ENCODE measurements at places on chromosomes 12 and 14.

- no peak for DNase-seq
Measured at GRCh38 chr12:95096852-95097251, 23.4 kb upstream of the NR2C1 start.

- no peak for DNase-seq
Measured at GRCh38 chr12:51009056-51009440, 17.1 kb downstream of the SLC11A2 start.

GRCh38 chr14:22556990-22557623 is 31.9 kb downstream of the DAD1 start:
- peak; percentile 82 for DNase-seq

- DNase-seq, result no peak
Measured at GRCh38 chr14:103161054-103161397, 37.8 kb downstream of the TNFAIP2 start.

DNA sequence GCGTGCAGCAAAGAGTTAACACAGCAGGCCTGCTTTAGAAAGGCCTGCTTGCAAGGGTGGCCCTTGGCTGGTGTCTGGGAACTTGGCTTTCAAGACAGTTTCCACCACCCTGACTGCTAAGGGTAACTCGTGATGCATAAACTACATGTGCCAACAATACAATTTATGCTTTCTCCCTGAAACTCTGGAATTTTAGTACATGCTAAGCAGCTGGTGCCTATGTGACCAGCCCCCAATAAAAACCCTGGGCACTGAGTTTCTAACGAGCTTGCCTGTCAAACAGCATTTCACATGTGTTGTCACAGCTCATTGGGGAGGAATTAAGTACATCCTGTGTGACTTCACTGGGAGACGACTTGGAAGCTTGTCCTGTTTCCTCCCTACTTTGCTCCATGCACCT is 133.1 kb downstream of the SLC5A8 start:
- no peak for DNase-seq

DNA sequence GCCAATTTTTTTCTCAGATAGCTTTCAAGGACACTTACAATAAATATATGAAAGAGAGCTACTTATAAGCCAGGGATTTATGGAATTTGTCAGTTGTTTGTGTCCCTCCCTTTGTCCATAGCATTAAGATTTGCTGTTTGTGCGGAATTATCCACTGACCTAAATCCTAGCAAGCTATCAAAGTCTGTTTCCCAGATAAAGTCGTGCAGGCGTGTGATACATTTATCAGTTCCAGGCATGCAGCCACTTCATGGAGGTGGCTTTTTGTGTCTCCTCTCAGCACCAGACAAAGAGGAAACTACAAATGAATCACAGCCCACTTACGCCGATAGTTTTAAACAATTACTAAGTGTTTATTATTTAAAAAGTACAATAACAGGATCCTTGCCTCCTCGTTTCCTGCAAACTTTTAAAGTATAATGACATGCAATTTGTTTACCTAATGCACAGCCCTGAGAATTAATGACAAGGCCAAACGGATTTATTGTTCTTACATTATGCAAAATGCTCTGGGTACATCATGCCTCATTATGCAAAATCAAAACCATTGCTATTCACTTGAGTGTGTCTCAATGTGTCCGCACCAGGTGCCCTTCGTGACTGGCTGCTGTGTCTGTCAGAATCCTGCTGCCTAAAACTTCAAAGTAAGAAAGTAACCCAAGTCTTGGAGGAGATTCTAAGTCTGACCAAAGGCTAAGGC is 423.2 kb downstream of the GLT1D1 start:
- no peak for DNase-seq

- DNase-seq, result no peak
Measured at GRCh38 chr12:9669534-9669933, at the start of gene CLEC2D. Gene CLEC2D (plus strand): TSS chr12:9669713. CDS start chr12:9669735, 22 bp downstream.

- DNase-seq, result no peak
Measured at GRCh38 chr12:27653661-27654060, 42.6 kb upstream of the REP15 start.

GRCh38 chr14:44149597-44149996 is 357.5 kb downstream of the FSCB start:
- DNase-seq, result no peak

- DNase-seq, result no peak
Measured at GRCh38 chr12:82740129-82741000, 53.7 kb downstream of the TMTC2 start.

DNA sequence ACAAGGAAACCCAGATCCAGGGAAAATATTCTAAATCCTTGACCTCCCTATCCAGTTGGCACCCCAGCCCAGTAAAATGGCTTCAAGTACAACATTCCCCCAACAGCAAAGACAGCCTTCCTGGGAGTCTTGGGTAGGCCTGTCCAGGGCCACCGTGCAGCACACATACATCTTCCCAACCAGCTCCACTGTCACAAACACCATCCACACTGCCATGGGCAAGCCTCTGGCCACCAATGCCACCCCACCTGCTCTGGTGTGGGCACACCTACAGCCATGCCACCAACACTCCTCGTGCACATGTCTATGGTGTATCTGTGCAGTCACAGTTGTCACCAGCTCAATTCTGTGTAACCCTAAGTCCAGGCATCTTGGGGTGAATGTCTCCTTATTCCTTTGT is 193.2 kb downstream of the DAD1 start:
- DNase-seq, result no peak

GRCh38 chr12:98227162-98227561 is 288.2 kb upstream of the TMPO start:
- DNase-seq, result no peak

GRCh38 chr14:52355016-52355431 is 40.9 kb downstream of the PTGER2 start:
- no peak for DNase-seq

DNA sequence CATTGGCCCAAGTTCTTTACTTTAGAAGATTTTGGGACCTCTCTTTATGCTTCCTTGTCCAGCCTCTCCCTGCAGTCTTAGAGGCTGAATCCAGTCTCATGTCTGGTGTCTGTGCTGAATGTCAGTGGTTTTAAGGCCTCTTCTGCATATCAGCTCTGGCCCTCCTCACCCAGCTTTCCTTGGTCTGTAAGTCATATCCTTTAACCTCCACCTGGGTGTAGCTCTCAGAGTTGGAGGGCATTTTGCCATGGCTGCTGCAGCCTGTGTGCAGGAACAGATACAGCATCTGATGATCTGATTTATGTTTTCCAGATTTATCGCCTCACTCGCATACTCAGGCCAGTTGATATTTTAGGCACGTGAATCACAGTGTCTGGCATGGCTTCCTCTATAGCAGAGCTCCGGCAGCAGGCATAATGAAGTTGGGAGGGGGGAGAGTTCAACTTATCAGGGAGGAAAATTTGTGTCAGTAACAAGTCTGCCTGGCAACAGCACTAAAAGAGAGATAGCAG is 335.0 kb downstream of the PCNX1 start:
- no peak for DNase-seq

DNA sequence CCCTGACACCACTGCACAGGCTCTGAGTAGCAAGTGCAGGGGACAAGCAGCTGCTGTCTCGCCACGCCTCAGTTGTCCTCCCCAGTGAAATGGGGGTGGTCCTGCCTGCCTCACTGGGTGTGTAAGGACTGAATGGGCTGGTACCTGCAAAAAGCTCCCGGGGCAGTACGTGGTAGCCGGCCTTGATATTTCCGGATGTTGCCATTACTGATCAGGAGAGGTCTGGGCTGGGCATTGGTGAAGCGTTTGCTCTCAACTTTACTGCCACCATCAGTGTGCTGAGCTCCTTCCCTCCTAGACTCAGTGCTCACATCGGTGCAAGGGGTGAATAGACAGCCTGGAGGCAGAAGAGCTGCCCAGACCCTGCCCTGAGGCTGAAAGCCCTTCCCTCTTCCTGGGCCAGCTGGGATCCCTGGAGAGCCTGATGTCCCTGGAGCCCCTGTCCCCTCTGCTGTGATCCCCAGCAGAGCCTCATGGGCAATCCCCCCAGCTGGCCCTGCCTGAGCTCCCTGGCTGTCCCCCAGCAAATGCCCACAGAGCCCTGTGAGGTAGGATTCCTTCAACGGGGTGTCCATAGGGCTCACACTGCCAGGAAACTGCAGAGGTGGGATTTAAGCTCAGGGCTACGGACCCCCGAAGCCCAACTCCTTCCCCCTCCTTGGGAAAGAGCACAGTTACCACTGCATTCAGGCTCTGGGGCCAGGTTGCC is 18.2 kb downstream of the DIO3 start:
- no peak for DNase-seq

- no peak for DNase-seq
Measured at GRCh38 chr12:79549531-79550271, 141.1 kb downstream of the PAWR start.

GRCh38 chr14:78282437-78282836 is 112.3 kb downstream of the NRXN3 start:
- DNase-seq, result no peak

- no peak for DNase-seq
Measured at GRCh38 chr14:54650959-54651351, 84.0 kb downstream of the SAMD4A start.

- DNase-seq, result no peak
Measured at GRCh38 chr14:90531497-90531896, 134.7 kb downstream of the CALM1 start.

GRCh38 chr12:46389031-46389616 is 16.6 kb upstream of the SLC38A2 start:
- DNase-seq, result no peak

DNA sequence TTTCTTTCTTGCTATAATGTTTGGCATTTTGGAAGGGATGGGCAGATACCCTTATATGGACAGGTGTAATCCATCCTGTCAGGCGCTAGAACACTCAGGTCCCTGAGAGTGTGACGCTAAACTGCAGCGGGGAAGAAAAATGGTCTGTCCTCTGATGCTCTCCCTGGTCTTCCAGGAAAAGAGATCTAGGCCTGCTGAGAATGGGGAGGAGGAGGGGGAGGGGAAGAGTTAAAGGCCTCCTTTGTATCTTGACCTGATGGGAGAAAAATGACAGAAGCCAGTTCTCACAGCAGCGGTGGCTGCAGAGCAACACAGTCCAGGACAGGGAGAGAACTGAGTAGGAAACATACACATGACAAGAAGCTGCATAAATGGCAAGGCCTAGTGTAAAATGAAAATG is 61.1 kb downstream of the RPS6KA5 start:
- DNase-seq, result no peak

DNA sequence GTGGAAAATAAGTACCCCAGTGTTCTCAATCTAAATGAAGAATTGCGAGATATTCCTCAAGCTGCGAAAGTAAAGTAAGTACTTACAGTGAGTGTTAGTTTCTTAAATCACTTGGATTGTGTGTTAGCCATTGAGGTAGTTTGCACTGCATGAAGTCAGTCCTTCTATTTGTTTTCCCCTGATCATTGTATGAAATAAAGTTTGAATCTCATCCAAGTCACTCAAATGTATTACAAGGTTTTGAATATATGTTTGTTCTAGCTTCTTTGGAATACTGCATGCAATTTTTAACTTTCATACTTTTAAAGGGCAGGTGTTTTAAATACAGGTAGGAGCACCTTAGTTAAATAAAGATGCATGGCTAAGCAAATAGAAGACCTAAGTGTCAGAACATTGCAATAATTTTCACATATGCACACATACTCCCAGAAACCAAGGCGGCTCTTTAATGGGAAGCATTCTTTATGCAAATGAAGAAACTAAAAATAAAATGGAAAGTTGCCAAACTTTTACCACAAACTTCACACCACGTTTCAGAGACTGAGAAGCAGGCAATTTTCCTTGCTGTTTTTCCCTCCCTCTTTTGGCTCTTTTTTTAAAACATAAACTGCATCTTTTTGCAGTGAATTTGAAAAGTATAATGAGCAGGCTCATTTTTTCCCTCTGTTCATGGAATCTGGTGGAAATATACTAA is 105.6 kb downstream of the GPR135 start:
- no peak for DNase-seq

DNA sequence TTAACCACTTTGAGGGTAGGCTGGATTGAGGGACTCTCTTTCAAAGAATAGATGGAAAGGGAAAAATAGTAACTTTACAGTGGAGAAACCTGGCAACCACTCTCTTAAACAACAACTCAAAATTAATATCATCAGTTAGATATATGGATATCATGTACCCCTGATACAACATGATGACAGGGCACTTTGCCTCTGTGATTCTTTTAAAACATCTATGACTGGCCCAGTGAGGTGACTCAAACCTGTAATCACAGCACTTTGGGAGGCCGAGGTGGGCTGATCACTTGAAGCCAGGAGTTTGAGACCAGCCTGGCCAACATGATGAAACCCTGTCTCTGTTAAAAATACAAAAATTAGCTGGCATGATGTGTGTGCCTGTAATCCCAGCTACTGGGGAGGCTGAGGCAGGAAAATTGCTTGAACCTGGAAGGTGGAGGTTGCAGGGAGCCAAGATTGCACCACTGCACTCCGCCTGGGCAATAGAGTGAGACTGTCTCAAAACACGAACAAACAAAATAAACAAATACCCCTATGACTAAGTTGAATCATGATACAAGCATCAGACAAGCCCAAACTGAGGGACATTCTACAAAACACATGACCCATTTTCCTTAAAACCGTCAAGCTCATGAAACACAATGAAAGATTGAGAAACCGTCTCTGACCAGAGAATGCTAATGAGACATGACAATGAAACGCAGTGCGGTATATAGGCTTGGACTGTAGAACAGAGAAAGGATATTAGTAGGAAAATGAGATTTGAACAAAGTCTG is 26.4 kb upstream of the SLC7A8 start:
- no peak for DNase-seq

DNA sequence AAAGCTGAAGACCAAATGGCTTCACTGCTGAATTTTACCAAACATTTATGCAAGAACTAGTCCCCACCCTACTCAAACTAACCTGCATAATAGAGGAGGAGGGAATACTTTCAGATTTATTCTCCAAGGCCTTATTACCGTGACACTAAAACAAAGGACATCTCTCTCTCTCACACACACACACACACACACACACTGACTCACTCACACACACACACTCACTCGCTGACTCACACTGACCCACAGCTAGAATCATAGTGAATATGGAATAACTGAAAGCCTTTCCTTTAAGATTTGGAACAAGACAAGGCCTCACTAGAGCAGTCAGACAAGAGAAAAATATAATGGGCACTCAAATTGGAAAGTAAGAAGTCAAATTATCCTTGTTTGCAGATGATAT is 1014.1 kb downstream of the TMTC2 start:
- DNase-seq, result no peak

DNA sequence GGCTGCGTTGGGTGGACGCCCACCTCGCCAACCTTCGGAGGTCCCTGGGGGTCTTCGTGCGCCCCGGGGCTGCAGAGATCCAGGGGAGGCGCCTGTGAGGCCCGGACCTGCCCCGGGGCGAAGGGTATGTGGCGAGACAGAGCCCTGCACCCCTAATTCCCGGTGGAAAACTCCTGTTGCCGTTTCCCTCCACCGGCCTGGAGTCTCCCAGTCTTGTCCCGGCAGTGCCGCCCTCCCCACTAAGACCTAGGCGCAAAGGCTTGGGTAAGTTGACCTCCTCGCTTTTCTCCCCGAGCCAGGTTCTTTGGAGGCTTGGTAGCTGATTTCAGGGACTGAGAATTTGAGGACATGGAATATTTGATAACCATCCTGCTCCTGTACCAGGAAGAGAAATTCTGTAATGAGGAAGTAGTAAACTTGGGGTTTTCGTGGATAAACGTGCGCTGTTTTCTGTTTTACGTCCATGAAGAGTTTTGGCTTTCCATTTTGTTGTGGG is 530 bp downstream of the APAF1 start:
- DNase-seq, result no peak

GRCh38 chr12:130698106-130698505 is 18.0 kb downstream of the RIMBP2 start:
- no peak for DNase-seq

GRCh38 chr12:15299947-15300346 is 22.4 kb upstream of the PTPRO start:
- no peak for DNase-seq

GRCh38 chr12:1886396-1887008 is 31.9 kb downstream of the CACNA2D4 start:
- no peak for DNase-seq

- DNase-seq, result no peak
Measured at GRCh38 chr12:103809154-103809553, 31.9 kb downstream of the NT5DC3 start.
